PC-9 (cell line): ENCODE measurements at places on chromosomes 5 and 9. TPM values are rescaled to one million over a fixed set of nuclear protein-coding genes. Genes with fewer than 3 reads are reported as not detected.

The MLANA gene
- not detected in 2 replicates for total RNA-seq

The MRNIP gene
- total RNA-seq = 39.9 and 54.0 TPM in 2 replicates

The TLX3 gene
- total RNA-seq = not detected in 2 replicates

GRCh38 chr5:69484891-69485290, 7.7 kb upstream of the OCLN start:
- no peak for DNase-seq
- no peak overlapping the region for H3K27ac ChIP-seq
- H3K4me3 ChIP-seq = no peak overlapping the region
- H3K27me3 ChIP-seq = no peaks in the 10 kb centered on the region
- H3K36me3 ChIP-seq = no peaks in the 10 kb centered on the region

The SEMA6A gene
- not detected in 2 replicates for total RNA-seq

The BARHL1 gene
- total RNA-seq = not detected in 2 replicates

GRCh38 chr5:110161162-110161561, 471.4 kb downstream of the MAN2A1 start:
- no peak overlapping the region for H3K4me3 ChIP-seq
- H3K36me3 ChIP-seq = no peaks in the 10 kb centered on the region
- H3K27me3 ChIP-seq = no peaks in the 10 kb centered on the region
- no peak overlapping the region for H3K27ac ChIP-seq

The ESM1 gene
- 0.15 TPM in 1 of 2 replicates, not detected in the other for total RNA-seq

DNA sequence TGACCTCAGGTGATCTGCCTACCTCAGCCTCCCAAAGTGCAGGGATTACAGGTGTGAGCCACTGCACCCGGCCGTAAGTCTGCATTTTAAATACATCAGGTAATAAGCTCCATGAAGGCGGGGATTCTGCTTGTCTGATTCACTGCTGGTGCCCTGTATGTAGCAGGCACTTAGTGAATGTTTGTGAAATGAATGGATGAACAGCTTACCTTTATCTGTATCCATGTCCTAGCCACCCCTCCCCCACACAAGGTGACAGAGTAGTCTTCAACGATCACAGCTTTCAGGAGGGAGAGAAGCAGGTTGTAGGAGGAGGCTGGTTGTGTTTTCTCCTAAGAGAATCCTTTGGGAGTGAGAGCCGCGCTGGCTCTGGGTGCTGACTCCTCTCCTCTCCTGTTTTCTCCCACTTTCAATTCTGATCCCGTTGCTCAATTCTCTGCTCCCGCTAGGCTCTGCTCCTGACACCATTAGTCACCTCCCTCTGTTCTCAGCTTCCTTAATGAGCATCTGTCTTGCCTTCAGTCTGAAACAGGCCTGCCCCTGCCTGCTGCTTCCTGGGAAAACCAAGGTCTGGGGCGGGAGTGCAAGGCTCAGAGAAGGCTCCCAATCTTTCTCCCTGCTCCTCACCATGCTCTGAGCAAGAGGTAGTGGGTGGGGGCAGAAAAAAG, 88.8 kb upstream of the CTNNA1 start:
- H3K27me3 ChIP-seq = no peaks in the 10 kb centered on the region
- H3K36me3 ChIP-seq = no peaks in the 10 kb centered on the region
- H3K27ac ChIP-seq = no peak overlapping the region; the same call in 1 of the 2 replicates
- H3K4me1 ChIP-seq = peaks cover 37% of the 10 kb centered on the region
- H3K4me3 ChIP-seq = no peak overlapping the region

DNA sequence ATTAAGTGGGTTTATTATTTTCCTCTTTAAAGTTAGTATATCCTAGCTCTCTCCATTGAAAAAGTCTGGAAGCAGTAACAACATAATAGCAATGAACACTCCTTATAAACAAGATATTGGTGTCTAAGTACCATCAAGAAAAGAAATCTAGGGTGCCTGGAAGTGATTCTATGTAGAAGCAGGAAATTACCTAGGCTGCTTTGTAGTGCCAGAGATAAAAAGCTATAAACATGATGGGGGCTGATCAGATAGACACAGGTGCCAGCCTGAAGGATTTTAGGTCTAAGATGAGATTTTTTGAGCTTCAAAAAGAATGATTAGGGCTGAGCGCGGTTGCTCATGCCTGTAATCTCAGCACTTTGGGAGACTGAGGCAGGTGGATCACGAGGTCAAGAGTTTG, 1179.3 kb upstream of the CDH9 start:
- no peak overlapping the region for H3K4me3 ChIP-seq
- no peaks in the 10 kb centered on the region for H3K27me3 ChIP-seq
- no peaks in the 10 kb centered on the region for H3K36me3 ChIP-seq
- DNase-seq = no peak
- no peaks in the 10 kb centered on the region for H3K4me1 ChIP-seq
